Stimulated activated CD4-positive, alpha-beta T cell treated with anti-CD3 and anti-CD28 coated beads, Interleukin-4, amount 100 ng/mL, for 4 hours (primary cell): ENCODE measurements at places on chromosomes 3 and 15.

GRCh38 chr3:85781806-85782205 lies 823.0 kb downstream of the CADM2 start:
- DNase-seq: no peak

DNA sequence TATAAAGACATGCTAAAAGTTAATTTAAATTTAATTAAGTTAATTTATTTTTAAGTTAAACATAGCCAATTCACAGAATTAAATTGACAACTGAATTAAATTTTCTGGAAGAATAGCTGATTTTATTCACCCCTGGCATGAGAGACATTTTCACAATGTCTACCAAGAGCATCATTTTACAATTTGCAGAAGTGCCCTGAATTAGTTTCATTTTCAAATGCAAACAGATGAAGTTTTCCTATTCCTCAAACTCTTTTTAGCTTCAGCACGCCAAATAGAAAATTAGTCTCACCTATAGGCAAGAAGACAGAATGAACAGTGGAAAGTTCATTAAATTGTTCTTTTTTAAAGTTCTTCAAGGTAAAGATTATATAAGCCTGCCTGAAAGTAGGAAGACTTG lies 259.3 kb downstream of the ZBBX start:
- no peak for DNase-seq

GRCh38 chr3:188253800-188254452 lies 100.0 kb downstream of the LPP start:
- no peak for DNase-seq

DNA sequence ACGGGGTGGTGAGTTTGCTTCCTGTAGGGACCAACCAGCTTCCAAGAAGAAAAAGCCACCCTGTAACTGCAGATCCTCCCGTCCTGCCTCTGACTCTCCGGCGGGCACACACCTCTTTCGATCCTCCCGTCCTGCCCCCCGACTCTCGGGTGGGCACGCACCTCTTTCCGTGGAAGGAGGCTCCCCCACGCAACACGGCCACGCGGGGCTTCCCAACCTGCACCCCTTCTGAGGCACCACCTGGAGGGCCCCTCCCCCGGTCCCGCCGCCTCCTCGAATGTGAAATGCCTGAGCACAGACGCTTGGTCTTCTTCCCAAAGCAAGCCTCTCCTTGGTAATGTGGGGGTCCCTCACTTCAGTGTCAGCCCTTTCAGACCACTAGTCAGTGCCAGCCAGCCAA lies 7.3 kb downstream of the ADAMTS17 start:
- no peak for DNase-seq

GRCh38 chr3:78749056-78749455 lies 1018.7 kb downstream of the ROBO1 start:
- DNase-seq: no peak

DNA sequence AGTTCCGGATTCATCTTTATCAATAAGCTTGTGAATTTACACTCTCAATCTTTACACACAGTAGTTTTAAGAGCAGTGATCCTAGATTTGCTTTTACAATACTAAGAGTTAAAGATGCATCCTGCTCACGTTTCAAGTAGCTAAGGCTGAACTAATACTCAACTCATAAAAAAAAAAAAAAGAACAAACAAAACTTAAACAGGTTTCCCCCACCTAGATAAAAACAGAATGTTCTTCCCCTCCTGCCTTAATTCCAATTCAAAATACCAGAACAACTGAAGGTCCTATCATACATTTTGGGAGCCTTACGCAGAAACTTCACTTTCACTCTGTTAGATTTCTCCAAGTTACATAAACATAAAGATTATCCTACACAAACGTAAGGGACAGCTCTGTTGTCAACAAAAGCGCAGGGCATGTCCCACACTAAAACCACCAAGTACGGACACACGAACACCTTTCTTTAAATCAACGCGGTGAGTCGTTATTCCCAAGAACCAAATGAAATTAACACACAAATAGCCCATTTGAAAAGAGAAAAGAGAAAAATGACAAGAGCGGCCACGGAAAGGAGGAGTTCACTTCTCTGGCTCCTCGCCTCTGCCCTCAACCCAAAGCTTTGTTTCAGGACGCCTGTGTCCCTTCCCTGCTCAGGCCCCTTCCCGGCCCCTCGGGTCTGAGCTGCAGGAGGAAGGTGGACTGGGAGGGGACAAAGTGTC lies 941 bp downstream of the CBLB start:
- DNase-seq: peak; percentile 3

DNA sequence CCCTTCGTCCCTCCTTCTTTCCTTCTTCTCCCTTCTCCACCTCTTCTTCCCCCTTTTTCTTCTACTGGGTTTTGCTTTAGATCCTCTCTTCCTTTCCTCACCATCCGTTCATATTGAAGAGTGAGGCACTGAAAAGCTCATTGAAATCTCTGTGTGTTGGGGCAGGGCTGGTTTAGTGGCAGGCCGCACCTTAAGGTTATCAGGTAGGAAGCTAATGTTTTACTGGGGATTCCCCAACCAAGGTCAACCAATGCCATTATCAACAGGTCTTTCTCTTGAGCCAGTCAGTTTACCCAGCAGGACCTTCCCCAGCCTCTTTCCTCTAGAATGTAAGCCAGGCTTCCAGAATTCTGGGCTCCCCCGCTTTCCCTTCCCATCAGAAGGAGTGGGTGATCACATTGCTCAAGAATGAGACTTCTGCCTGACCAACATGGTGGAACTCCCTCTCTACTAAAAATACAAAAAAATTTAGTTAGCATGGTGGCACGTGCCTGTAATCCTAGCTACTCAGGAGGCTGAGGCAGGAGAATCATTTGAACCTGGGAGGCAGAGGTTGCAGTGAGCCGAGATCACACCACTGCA lies 11.5 kb upstream of the VPS8 start:
- DNase-seq: no peak

GRCh38 chr3:128591738-128592426 lies 58.7 kb downstream of the RPN1 start:
- no peak for DNase-seq

DNA sequence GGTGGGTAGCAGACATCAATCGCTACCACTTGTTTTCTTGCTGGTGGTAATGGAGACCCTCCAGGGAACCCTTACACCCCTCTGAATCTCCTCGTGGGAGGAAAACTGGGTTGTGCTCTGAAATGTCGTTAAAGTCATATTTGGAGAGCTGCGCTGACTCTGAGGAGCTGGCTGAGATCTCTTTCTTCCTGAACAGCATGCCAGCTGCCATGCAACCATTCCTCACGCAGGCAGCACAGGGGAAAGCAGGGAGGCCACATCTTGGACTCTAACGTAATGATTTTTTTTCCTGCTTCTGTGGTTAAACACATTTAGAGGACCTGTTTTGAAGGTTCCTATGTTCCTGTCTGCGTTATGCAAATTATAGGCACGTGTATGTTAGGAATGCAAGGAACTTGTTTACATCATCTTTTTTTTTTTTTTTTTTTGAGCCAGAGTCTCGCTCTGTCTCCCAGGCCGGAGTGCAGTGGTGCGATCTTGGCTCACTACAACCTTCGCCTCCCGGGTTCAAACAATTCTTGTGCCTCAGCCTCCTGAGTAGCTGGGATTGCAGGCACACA lies 156.7 kb downstream of the TJP1 start:
- no peak for DNase-seq

GRCh38 chr3:26281284-26281985 lies 341.1 kb upstream of the LRRC3B start:
- no peak for DNase-seq

DNA sequence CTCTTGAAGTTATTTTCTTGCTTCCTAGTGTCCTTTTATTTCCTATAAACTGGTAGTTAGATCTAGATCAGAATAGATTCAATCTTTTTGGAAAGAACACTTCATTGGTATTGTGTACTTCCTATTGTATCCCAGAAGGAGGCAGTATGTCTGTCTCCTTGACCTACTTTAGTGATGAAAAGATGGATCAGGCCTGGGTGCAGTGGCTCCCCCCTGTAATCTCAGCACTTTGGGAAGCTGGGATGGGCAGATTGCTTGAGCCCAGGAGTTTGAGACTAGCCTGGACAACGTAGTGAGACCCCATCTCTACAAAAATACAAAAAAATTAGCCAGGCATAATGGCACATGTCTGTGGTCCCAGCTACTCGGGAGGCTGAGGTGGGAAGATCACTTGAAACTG lies 12.0 kb downstream of the BSN start:
- DNase-seq: no peak

DNA sequence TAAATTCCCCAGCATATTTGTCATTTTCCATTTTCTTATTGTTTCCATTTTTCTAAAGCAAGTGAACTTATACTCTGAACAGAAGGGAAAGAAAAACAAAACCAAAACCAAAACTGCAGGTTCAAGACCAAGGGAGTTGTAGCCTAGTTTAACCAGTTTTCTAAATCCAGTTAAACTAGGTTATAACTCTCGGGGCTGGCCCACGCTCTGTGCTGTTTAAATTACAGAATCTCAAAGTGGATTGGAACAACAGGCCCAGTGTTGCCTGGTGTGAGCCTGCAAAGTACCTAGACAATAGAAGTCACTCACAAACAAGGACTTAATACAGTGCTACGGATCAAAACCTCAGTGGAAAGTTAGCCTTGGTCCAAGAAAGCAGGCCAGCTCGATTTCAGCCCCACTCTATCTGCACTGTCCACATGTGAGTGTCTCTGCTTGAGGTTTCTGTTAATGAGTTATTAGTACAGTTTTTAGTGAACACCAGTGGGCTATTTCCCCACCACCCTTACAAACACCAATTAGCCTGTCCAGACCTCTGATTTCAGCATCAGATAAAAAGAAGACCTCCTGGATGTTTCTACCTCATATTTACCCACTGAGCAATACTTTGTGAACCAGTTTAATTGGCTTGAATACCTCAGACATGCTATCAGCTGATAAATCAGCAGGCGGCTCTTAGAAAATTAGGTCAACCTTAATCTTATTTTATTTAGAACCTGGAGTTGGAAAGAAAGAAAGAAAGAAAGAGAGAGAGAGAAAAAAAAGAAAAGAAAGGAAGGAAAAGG lies 93.8 kb upstream of the PDZRN3 start:
- no peak for DNase-seq

- DNase-seq: no peak
Measured at GRCh38 chr3:144097163-144097562, 125.5 kb downstream of the DIPK2A start.
